ENCODE measurements at places on chromosomes 7 and 10.

- DNase-seq: no peak
Measured at GRCh38 chr7:89775459-89775858, 378.8 kb upstream of the STEAP1 start.

DNA sequence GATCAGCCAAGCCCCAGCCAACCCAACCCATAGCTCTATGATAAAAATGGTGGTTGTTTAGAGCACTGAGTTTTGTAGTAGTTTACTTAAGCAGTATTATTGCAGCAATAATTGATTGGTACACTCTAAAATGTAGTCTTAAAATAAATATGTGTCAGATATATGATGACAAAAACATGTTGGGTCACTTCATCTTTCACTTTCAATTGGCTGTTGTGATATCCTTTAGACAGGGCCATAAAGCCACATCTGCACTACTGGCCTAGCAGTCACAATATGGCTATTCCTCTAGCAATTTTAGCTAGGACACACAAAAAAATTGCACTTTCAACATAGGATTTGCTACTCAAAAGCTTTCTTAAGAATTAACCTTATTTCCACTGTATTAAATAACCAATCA lies 5.9 kb upstream of the CAV1 start:
- no peak for DNase-seq

DNA sequence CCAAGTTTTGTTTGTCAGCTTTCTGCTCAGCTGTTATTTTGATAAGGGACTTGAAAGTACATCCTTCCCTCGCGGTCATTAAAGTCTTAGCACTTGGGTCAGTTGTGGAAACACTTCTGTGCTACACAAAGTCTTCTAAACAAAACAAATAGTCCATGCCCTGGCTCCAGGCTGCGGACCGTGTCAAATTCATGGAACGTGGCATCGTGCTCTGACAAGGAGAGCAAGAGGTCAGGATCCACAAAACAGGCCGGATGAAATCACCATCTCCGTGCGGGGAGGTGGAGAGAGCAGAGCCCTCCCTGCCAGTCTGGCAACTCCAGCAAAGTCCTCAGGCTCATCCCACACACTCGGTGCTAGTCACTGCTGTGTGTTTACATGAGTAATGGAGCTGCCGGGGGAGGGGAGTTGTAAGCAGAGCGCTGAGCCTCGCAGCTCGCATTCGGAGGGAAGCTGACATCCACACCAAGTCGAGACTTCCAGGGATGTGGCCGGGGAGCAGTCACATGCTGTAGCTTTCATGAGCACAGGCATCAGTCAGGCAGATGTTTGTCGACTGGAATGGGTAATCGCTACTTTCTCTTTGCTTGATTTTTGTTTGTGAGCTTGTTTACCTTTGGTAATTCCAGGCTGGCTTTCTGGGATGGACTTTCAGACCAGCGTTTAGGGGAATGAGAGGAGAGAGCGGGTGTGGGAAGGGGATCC lies 147.6 kb downstream of the ARID5B start:
- peak; percentile 91 for DNase-seq

DNA sequence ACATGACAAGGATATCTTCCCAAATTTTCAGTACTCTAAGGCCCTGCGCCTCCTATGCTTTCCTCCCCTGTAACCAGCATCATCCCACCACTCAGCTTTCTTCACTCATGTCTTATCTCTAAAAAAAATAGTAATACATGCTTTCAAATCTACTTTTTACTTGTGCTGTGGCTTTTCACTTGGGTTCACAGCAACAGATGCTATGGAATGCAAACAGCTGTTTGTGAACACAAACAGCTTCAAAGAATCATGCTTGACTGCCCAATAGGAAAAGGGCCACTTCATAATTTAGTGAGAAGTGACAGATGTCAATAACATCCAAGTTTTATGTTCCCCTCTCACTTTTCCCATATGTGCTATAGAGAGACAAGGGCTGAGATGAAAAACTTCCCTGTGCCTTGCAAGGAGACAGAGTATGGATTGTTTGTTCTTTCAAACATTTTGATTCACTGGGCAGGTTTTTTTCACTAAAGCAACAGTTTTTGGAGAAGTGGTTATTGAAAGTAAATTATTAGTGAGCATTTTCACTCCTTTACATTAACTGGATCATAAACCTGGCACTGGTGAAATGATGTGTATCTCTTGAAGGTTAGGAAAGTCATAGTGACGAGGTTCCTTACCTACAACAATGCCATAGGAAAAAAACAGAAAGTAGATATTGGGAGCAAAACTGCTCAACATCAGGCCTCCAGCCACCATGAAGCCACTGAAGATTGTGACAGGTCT lies 37.3 kb downstream of the SLC16A9 start:
- DNase-seq: no peak

DNA sequence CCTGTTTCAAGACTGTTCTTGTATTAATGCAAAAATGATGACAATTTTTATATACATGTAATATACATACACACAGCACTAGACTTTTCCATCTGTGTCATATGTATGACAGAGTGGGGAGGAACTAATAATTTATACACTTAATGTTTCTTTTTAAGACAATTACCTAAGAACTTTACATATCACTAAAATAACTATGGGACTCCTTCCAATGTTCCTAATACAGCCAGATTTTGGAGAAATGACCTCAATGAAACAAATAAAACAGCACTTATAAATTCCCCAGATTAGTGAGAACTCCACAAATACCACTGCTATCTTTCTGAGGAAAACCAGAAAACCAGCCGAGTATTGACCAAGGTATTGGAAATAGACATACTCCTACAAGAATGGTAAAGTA lies 199.4 kb downstream of the ELMO1 start:
- no peak for DNase-seq

DNA sequence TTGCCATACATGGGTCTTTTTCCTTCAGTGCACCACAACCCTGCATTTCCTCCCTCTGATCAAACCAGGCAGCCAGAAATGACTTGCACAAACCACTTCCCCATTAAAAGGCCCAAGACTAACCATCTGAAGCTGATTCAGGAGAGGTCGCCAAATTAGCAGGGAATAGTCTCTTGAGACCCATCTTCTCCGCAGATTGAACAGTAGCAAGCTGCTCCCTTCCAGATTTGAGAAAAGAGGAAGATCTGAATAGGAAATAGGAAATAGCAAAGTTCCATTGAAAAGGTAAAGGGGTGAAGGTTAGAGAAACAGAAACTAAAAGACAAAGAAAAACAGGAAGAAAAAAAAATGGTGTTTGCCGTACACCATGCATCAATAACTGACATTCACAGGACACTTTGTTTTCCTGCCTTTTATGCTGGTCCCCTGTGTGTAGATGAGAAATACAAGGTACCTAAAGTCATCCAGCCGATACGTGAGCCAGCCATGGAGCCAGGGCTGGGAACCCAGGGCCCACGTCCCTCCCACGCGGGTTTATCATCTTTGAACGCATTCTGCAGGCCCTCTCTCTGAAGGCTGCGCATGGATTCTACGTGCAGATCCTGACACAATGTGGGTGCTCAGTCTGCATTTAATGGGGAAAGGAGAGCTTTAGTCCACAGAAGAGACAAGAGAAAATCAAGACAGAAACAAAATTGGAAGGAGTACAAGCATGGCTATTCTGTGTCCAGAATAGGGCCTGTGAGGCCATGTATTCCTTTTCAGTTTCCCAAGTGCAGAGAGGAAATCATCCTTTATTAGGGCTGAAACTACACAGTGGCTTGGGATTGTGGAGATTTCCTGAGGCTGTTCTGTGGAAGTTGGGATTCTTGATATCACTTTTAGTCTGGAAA lies 268.4 kb upstream of the NPVF start:
- DNase-seq: no peak

DNA sequence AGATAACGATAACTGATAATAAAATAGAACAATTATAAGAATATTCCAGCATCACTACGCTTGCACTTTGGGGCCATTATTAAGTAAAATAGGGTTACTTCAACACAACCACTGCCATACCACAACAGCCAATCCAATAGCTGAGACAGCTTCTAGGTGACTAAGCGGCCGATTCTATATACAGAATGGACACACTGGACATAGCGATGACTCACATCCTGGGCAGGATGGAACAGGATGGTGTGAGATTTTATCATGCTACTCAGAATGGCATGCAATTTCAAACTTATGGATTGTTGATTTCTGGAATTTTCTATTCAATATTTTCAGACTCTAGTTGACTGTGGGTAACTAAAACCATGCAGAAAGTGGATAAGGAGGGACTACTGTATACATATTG lies 920.9 kb downstream of the LRMDA start:
- no peak for DNase-seq

DNA sequence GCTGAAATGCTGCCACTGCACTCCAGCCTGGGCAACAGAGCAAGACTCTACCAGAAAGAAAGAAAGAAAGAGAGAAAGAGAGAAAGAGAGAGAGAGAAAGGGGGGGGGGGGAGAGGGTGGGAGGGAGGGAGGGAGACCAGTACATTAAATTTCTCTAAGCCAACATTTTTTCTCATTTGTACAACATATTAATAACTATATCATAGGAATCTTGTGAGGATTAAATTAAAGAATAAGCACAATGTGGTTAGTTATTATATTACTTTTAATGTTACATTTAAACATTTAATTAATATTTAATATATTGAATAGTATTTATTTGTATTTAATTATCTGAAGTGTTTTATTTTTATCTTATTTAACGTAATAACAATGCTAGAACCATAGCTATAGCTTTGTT lies 53.1 kb downstream of the PLXDC2 start:
- no peak for DNase-seq

- no peak for DNase-seq
Measured at GRCh38 chr10:43949351-43949750, 300.7 kb upstream of the ZNF32 start.

DNA sequence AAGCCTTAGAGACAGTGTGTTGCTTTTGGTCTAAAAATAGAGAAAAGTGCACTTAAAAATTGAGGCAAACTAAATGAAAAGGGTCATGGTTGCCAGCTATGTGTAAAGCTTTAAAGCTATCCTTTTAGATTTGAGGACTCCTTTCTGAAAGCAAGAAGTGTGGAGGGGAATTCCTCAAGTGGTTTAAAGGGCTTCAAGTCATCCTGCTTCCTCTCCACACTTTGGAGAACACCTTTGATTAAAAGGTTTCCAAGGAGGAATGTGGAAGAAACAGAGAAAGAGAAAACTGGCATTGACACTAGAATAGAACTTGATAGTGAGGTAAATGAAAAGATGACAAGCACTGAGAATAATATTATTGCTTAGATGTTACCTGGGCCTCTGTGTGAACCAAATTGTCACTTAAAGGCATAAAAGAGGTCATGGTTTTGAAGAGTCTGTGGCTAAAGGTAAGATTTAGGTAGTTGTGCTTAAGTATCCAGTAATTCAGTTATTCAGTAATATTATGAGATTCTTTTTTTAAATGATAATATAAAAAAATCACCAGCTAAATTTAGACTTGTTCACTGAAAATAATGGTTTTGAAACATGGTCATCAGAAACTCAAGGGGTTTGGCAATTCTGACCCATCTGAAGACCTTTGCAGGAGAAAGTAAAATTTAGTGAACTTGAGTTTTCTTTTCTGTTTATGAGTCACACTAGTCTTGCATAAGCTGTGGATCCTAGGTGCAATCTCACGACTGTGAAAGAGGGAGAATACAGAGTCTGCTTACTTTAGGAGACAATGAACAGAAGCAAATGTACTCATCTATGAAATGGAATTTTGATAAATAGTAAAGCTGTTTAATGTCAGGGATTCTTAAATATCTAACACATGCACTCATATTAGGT lies 466.0 kb downstream of the KIF20B start:
- no peak for DNase-seq

GRCh38 chr7:518630-519483 lies 789 bp downstream of the PDGFA start:
- peak; percentile 88 for DNase-seq

DNA sequence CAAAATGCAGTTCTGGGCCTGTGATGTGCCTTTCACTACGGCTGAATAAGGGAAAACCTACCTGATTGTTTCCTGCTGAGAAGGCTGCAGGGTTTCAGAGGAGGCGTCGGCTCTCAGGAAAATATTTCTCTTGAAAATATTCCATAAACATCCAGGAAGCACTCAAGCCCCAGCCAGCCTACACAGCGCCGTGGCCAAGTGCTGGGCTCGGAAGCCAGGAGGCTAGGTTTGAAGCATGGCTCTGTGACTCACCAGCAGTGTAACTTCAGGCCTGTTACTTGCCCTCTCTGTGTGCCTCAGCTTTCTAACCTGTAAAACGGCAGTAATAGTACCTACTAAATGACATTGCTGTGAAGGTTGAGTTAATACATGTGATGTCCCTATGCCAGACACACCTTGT lies 399.1 kb downstream of the GATA3 start:
- no peak for DNase-seq

DNA sequence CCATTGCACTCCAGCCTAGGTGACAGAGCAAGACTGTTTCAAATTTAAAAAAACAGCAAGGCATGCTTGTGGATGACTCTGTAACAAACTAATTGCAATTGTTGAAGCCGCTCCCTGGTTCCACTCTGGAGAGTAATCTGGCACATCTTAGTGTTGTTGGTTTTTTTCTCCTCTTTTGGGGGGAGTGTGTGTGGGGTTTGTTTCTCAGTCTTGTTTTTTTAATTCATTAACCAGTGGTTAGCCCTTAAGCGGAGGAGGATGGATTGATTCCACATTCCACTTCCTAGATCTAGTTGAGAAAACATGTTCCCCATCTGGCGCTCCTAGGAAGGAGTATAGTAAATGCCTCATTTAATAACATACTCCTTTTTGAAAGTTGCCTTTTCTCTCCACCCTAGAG lies 8.6 kb upstream of the ZNF713 start:
- no peak for DNase-seq

- no peak for DNase-seq
Measured at GRCh38 chr10:37478381-37478780, 353.0 kb downstream of the ANKRD30A start.

DNA sequence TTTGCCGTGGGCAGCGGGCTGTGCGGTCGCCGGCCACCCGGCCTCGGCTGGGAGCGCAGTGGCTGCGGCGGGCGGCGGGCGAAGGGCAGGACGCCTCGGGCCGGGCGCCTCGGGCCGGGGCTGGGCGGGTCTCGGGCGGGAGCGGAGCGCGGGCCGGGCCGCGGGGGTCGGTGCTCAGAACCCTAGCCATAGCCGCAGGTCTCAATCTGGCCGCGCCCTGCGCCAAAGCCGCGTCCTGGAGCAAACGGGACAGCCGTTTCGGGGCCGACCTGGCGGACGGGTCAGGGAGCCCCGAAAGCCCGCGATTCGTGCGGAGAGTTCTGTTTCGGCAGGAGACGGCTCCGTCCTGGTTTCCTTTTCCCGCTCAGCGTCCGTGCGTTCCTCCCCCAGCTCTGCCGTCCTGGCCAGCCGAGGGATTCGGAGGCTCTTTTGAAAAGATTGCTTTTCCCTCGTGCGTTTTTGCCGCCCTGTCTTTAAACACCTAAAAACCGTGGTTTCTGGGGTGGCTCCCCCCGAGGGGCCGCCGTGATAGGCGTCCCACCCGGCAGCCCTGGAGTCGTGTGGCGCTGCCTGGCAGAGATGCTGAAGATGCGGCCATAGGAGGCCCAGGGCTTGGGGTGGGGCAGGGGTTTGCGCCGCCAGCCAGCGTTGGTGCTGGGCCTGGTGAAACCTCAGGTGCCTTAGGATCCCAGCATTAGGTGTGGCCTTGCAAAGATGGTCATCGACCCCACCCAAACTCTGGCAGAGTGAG lies 727 bp downstream of the RET start:
- DNase-seq: no peak
